ENCODE measurements at places on chromosomes 16 and 17. TPM values are rescaled to one million over a fixed set of nuclear protein-coding genes. Genes with fewer than 3 reads are reported as not detected.

GRCh38 chr17:64773836-64774761 is 112.0 kb upstream of the SMURF2 start:
- peak; percentile 84 for DNase-seq

DUSP14 gene
- total RNA-seq, result 7.3 TPM

SYCE1L gene
- total RNA-seq, result 7.5 TPM

GRCh38 chr17:58327363-58328194 is 1.0 kb downstream of the TSPOAP1 start:
- DNase-seq, result no peak

GCGR gene
- total RNA-seq, result not detected

GRCh38 chr16:13414154-13414553 is 505.8 kb upstream of the ERCC4 start:
- no peak for DNase-seq

DNA sequence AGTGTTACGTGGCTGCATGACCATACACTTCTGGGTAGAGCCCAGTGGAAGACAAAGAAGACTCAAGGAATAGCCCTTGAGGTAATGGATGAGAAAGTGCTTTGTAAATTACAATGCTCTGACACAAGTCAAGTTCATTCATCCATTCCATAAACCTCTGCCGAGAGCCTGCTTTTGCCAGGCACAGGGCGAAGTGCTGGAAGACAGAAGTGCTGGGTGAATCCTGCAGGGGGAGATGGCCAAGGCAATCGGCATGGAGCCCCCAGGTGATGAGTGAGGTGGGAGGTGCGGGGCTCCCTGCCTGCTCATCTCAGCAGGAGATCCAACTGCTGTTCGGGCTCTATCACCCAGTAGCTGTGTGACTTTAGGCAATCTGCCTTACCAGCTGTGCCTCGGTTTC is 2.8 kb upstream of the SOCS3 start:
- DNase-seq, result no peak

DNA sequence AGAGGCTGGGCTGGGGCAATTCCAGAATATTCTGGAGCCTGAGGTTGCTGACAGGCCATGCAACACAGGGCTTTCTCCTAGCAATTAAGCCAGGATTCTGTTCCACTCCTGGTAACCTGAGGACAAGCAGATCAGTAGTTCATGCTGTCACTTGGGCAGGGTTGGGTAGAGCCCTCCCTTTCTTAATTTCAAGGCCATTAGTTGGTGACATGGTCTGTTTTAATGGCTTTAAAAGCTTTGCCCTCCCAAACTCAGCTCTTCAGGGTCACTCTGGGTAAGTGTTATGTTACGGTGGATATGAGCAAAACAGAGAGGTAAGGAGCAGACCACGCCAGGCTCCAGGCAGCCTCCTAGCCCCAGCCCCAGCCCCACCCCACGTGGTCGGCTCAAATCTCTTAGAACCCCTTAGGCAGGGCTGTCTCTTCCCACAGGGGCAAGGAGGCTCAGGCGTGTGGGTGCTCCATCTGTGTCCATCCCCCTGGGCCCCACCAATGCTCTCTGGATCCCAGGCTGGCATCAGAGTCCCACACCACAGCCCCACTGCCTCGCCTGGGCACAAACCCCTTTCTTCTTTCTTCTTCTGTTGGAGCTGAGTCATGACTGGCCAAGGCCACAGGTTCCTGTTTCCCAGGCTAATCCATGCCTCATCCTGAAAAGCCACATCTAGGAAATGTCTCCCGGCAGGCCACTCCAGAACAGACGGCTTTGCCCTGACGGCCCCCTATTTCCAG is 27.5 kb downstream of the CEP295NL start:
- no peak for DNase-seq

UTS2R gene
- not detected for total RNA-seq

DNA sequence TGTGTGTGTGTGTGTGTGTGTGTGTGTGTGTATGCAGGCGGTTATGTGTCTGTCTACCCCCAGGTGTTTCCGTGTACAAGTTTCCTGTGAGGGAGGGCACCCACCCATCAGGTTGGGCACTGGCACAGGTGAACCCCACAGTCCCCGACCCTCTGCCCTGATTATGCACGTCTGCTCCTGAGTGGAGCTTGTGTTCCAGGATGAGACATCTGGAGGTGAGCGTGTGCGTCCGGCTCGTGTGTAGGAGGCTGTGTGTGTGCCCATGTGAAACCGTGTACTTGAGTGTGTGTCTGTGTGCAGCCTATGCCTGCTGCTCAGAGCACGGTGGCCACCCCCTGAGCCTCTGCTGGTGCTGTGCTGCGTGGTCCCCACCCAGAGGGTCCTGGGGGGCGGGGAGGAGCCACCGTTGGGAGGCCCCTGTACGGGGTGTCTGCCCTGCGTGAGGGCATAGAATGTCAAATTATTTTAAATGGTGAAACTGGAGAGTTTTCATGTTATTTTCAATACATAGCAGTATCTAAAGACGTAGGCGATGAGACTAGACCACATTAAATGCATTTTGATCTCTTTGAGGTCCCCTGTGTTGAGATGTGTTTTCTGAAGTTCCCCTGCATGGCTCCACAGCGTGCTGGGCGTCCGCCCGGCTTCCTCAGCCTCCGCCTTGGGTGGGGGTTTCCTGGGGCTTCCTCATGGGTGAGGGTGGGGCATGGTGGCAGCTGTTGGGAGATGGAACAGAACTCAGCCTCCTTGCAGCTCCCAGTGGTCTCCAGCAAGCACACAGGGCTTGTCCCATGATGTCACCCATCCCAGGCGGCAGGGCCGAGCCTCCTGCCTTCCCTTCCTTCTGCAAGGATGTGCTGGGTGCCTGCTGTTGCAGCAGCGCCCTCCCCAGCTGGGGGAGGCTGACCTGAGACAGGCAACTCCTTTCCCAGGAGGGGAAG is 43.4 kb downstream of the KCNJ12 start:
- no peak for DNase-seq

DNA sequence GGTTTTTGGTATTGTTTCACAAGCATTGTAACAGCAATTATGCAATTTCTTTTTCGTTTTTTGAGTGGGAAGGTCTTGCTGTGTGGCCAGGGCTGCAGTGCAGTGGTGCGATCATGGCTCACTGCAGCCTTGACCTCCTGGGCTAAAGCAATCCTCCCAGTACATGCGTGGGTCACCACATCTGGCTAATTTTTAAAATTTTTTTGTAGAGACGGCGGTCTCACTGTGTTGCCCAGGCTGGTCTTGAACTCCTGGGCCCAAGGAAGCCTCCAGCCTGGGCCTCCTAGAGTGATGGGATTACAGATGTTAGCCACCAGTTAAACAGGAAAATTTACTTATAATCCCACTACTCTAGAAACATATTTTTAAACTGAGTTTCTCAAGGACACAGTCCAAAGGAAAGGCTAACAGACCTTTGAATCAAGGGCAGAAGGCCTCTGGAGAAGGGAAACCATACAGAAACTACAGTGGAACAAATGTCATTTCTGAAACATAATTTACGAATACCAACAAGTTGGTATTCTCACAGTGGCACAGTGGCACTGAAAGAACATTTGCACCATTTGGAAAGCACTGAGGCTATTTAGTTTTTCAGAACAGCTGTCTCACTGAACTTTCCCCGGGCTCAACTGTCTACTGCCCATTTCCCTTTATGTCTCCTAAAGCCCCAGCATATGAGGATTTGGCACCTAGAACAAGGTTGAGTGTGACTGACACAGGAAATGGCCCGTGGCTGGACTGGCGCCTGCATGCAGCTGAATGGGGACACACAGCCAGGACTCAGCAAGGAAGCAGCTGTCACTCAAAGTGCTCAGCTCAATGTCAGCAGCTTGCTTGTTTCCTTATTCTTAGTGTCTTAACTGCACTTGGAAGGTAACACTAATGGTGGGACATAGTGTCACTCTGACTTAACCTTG is 2.8 kb upstream of the PRKAR1A start:
- peak; percentile 60 for DNase-seq

RCVRN gene
- not detected for total RNA-seq

GRCh38 chr17:2703606-2704005 is 8.0 kb downstream of the CLUH start:
- DNase-seq, result no peak

- peak; percentile 91 for DNase-seq
Observed at GRCh38 chr16:30896889-30897733, 697 bp downstream of the CTF1 start.

STH gene
- total RNA-seq, result not detected

DNA sequence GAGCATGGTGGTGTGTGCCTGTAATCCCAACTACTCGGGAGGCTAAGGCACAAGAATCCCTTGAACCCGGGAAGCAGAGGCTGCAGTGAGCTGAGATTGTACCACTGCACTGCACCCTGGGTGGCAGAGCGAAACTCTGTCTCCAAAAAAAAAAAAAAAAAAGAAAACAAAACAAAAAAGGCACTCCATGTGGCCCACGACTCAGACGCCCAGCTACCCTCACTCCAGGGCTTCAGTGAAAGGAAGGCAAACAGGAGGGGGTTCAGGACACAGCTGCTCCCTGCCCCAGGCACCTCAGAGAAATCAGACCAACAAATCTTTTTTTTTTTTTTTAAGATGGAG is 91.7 kb downstream of the LITAF start:
- no peak for DNase-seq

DPEP3 gene
- not detected for total RNA-seq

- DNase-seq, result no peak
Observed at GRCh38 chr16:10629592-10629963, 49.2 kb upstream of the EMP2 start.

DNA sequence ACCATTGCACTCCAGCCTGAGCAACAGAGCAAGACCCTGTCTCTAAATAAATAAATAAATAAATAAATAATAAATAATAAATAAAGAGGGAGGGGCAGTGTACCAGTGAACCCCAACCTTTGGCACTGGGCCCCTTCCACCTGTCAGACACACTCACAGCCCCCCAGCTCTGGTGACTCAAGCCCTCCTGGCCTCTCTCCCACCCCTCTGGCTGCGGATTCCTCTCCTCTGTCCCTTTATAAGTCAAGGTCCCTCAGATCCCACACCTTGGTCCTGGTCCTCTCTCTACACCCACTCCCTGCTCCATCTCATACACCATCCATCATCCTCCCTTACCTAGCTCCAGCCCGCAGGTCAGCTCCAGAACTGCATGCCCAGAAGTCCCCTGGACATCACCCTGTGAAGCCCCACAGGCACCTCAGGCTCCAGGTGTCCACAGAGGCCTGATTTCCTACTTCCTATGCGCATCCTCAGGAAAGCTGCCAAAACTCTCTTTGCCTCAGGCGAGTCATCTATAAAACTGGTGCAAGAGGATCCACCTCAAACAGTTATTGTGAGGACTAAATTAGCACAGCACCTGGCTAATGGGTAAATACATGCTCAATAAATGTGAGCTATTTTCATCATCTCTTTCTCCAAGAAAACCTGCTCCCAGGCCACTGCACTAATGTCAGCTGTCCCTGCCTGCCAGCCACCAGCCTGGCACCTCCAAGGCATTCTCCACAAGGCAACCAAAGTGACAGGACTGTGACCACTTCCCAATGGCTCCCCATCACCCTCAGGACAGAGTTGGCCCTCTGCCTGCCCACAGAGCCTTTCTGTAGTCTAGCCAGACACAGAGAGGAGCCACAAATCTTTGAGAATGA is 46.8 kb downstream of the BEAN1 start:
- DNase-seq, result peak; percentile 33

HES7 gene
- not detected for total RNA-seq

GRCh38 chr17:62163847-62164246 is 98.8 kb upstream of the MED13 start:
- peak; percentile 49 for DNase-seq

CACNG3 gene
- total RNA-seq, result not detected

ADAD2 gene
- 0.42 TPM for total RNA-seq

GRCh38 chr17:70868149-70868548 is 698.8 kb downstream of the KCNJ2 start:
- no peak for DNase-seq

GRCh38 chr17:82388922-82389283 is 17.3 kb downstream of the UTS2R start:
- no peak for DNase-seq

GRCh38 chr16:52077607-52078006 is 469.3 kb downstream of the TOX3 start:
- DNase-seq, result no peak

SCIMP gene
- 2.9 TPM for total RNA-seq

KRT25 gene
- not detected for total RNA-seq

TAC4 gene
- total RNA-seq, result not detected

DNA sequence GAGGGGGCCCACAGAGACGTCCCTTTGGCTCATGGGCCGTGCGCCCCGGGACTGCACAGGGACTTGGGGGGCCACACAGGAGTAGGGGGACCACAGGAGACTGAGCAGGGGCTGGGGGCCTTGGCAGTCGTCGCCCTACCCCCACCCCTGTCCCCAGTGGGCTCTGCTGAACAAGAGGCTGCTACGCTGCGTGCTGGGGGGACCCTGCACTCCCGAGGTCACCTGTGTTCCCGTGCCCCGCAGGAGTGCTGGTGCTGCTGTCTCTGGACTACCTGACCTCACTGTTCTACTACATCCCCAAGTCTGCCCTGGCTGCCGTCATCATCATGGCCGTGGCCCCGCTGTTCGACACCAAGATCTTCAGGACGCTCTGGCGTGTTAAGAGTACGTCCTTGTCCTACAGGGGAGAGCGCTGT is 14.4 kb upstream of the RNF213 start:
- DNase-seq, result no peak

Data from ureter (tissue), 1 donor.